ENCODE measurements at places on chromosomes 13 and 19. TPM values are rescaled to one million over a fixed set of nuclear protein-coding genes. Genes with fewer than 3 reads are reported as not detected.
A peak's percentile ranks its signal among the peaks of the same experiment; 100 is the strongest.

DNA sequence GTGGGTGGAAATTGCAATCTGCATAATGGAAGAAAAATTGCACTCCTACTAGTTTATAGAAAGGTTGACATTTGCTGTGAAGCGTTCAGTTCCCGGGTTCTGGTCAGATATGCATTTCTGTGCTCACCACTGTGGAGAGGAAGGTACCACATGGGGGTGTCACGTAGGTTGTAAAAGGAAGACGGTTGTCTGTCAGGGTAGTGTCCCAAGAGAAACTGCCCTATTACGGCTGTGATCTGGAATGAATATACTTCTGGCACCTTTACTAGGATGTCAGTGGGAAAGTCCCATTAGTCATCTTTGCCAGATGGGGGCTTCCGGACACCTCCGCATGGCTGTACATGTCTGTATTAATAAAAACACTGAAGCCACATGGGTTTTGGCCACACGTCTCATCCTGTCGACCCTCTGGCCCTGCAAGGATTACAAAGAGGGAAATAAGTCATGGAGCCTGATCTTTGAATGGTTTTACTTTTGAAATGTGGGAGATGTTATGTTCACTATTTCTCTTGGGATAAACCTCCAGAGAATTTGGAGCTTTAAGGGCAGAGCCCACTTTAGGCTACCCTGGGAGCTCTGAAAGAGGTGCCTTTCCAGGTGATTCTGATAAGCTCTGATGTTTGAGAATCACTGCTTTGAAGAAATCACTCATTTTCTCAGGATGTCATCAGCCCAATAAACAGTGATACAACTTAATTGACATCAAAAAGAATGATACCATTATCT, 133.9 kb downstream of the AKAP11 start:
- DNase-seq = peak; percentile 17

- DNase-seq = no peak
Measured at GRCh38 chr19:13951799-13952153, 533 bp upstream of the DCAF15 start.

The CYP2F1 gene
- not detected for total RNA-seq

The CHST8 gene
- total RNA-seq = not detected

DNA sequence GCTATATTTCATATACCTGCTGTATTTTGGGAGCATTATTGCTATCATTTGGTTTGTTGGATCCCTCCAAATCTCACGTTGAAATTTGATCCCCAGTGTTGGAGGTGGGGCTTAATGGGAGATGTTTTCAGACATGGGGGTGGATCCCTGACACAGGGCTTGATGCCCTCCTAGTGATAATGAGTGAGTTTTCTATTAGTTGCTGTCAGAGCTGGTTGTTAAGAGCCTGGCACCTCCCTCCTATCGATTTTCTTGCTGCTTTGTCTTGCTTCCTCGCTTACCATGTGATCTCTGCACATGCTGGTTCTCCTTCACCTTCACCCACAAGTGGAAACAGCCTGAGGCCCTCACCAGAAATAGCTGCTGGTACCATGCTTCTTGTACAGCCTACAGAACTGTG, 259.9 kb upstream of the STARD13 start:
- DNase-seq = no peak

The LRRC4B gene
- not detected for total RNA-seq

GRCh38 chr13:55439450-55439849, 1701.3 kb upstream of the PRR20A start:
- DNase-seq = no peak

The ZFP82 gene
- 8.9 TPM for total RNA-seq

DNA sequence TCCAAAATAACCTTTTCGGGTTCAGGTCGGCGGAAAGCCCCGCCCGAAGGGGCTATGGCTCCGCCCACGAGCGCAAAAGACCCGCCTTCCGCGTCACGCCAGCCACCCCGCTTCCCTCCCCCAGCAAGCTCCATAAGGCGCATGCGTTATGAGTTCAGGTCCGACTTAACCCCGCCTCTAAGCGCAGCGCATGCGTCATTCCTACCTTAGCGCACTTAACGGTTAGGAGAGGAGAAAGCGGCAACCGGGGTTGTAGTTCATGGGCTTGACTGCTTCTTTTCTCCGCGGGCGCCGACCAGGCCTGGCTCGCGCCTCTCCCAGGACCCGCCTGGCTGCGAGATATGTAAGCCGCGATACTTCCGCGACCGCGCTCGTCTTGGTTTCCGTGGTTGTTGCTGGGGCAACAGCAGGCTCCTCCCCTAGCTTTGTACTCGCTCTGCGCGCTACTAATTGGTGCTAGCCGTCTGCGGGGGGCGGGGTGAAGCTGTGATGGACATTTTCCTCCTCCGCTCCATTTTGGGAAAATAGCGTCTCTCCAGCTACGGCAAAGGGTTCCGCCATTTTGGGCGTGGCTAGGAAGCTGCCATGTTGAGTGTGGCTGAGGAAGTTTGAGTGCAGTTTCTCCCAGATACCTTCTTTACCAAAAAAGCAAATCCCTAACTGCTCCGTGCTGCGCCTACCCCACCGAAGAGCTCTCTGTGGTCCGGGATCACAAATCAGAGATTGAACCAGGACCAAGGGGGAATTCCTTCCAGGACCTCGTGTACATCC, at the start of gene B9D2:
Gene B9D2 (minus strand): TSS at position 397 of the 771 bp plus-strand sequence. CDS start 630 bp downstream, outside the sequence.
- peak; percentile 94 for DNase-seq

GRCh38 chr19:48181505-48181904, 11.0 kb downstream of the ZSWIM9 start:
- DNase-seq = no peak

DNA sequence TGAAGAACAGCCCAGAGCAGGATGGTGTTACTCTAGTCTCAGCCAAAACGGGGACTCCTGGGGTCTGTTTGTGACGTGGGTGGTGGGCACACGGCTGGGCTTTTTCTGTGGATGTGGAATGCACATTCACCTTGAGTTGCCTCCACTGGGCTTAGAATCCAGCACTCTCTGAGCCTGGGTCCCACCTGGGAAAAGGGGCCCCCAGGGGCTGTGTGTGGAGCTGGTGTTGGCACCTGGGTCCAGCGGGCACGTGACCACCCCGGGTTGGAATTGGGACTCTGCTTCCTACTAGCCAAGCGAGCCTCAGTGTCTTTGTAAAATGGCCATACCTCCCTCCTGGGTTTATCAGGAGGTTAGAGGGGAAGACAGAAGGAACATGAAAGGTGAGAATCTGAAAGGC, 29.2 kb upstream of the F2RL3 start:
- no peak for DNase-seq

The BORA gene
- total RNA-seq = 6.9 TPM

- no peak for DNase-seq
Measured at GRCh38 chr19:13610039-13610691, 103.9 kb upstream of the CACNA1A start.

DNA sequence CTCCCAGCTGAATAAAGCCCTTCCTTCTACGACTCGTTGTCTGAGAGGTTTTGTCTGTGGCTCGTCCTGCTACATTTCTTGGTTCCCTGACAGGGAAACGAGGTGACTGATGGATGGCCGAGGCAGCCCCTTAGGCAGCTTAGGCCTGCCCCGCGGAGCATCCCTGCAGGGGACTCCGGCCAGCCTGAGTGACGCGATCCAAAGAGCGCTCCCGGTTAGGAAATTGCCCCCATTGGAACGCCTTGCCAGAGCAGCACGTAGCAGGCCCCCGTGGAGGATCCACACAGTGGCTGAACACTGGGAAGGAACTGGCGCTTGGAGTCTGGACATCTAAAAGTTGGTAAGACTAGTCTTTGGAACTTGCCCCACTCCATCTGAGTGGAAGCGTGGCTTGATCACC, 296.8 kb upstream of the SGCG start:
- peak; percentile 20 for DNase-seq

The NDUFA7 gene
- 7.2 TPM for total RNA-seq

DNA sequence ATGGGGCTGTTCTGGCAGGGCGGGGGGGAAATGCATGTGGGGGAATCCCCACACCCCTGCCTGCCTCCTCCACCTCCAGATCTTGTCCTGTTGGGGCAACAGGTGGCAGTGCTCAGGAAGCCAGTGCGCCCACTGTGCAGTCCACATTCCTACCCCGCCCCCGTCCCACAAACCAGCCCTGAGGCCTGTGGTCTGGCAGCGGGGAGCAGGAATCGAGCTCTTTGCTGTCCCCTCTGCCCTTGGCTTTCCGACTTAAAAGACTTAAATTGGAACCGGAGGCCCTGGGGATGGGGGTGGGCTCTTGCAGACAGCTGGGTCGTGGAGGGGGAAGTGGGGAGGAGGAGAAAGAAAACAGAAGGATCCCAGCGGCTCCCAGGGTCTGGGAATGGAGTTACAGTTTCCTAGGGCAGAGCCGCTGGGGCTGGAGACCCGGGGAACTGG, 4.3 kb downstream of the NANOS3 start:
- DNase-seq = no peak

The POGLUT2 gene
- 15.3 TPM for total RNA-seq

GRCh38 chr13:28239374-28239773, 101.0 kb downstream of the PAN3 start:
- DNase-seq = peak; percentile 4

The SIRT6 gene
- total RNA-seq = 19.2 TPM

The TMEM255B gene
- 3.3 TPM for total RNA-seq

The TTC9B gene
- not detected for total RNA-seq

DNA sequence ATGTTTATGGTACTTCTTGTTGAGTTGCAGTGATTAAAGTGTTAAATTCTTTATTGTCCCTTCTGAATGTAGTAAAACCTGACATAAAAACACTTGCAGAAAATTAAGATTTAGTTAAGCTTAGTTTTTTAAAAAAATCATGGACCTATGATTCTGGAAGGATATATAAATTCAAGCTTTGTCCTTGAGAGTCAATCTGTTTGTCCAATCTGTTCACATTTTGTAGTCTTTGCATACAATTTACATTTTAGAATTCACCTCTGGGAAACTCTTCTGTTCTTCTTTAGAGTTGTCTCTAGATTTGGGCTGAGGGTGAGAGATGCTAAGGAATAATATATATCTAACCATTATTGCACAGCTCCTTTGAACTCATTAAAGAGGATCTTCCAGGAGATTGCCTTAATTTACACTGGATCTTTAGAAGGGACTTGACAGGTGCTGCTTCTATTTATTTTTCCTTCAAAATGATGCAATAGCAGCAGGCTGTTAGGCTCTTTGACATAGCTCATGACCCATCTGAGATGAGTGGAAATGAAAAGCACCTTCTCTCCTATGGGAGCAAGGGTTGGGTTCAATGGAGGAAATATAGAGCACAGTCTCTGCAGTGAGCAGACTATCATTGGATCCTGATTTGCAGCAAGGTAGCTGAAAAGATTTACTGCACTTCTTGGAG, 433.9 kb downstream of the GPC6 start:
- DNase-seq = no peak

GRCh38 chr13:26923824-26924605, 163.4 kb upstream of the GPR12 start:
- DNase-seq = peak; percentile 42

The FLT3LG gene
- total RNA-seq = 1.7 TPM

DNA sequence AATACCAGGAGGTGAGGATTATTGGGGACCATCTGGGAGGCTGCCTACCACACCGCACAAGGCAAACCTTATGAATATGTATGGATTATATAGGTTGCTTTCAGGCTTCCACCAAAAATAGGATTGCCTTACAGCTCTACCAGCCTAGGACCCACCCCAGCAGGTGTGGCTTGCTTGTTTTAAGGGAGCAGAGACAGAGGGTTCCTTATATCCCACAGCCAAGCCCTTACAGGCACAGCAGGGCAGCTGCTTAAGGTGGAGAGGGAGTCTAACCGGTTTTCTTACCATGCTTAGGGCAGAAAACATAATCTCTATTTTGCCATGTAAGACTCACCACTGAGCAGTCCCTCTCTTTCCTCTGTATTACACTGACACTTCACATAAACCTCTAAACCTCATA, 16.1 kb upstream of the TTYH1 start:
- DNase-seq = no peak

The FXYD3 gene
- not detected for total RNA-seq

- peak; percentile 67 for DNase-seq
Measured at GRCh38 chr13:20969182-20969581, 66.6 kb upstream of the XPO4 start.

DNA sequence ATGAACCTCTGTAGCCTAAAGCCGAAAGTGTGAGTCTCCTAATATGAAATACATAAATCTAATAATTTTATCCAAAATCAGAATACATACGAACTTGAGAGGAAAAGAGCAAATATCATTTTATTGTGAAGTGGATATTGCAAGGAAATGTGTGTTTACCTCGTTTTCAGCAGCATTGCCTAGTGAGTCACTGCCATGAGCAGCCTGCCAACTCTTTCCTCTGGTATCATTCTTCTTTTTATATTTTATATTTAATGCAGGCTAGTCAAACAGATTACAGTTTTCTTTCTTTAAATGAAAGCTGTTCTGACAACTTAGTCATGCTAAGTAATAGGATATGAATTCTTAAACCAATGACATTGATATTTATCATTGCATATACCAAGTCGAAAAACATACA, 44.2 kb downstream of the EDNRB start:
- DNase-seq = no peak

DNA sequence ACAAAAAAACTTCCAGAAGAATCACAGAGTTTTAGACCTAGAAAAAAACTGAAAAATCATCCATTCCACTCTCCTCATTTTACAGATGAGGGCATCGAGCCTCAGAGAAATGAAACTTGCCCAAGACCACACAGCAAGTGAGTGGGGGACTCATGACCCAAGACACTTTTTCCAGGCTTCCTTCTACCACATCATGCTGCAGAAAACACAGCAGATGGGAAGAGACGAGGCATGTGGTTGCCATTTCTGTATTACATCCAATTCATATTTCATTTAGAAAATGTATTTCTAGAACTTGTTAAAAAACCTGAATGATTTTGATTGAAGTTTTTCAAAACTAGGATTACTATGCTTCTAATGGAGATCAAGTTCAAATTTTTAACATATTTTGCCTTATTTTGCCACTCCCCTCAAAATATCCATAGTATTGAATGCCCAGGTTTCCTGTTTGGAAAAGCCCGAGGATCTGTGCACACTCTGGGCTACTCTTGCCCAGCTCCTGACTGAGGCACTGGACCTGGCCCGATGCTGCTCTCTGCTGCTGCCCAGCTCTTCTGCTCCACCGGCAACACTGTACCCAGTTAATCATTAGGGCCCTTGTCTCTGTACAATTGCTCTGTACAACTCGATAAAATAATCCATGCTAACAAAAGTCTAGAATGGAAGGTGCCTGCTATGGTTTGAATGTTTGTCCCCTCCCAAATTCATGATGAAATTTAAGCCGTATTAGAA, 157.4 kb downstream of the EFNB2 start:
- DNase-seq = peak; percentile 46

DNA sequence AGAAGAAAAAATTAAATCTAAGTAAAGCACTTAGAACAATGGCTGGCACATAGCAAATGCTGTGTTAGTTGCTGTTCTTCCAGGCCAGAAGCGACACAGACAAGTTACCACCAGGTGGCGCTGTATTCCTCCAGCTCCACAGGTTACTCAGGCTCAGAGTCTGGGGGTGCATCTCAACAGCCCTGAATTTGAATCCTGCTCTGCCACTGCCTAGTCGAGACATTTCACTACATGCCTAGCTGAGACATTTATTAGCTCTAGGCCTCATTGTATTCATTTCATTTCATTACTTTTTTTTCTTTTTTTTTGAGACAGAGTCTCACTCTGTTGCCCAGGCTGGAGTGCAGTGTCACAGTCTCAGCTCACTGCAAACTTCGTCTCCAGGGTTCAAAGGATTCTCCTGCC, 16.4 kb upstream of the CYP2B6 start:
- DNase-seq = peak; percentile 56

- DNase-seq = no peak
Measured at GRCh38 chr19:48484931-48485612, 15.9 kb downstream of the CYTH2 start.

Measured in renal cortical epithelial cell (primary cell).